ENCODE measurements at places on chromosomes 3 and 15. TPM values are rescaled to one million over a fixed set of nuclear protein-coding genes. Genes with fewer than 3 reads are reported as not detected.

ETV5 gene
- total RNA-seq: 0.88 TPM

ANKUB1 gene
- not detected for total RNA-seq

MRPL3 gene
- total RNA-seq: 78.8 TPM

ADAMTSL3 gene
- not detected for total RNA-seq

ITIH1 gene
- total RNA-seq: not detected

CCR3 gene
- total RNA-seq: 0.24 TPM

SH2D7 gene
- 0.07 TPM for total RNA-seq

STRIT1 gene
- total RNA-seq: not detected

PLOD2 gene
- 1.0 TPM for total RNA-seq

PIERCE2 gene
- total RNA-seq: not detected

SYNM gene
- 2.8 TPM for total RNA-seq

SERPINI2 gene
- total RNA-seq: not detected

CRABP1 gene
- not detected for total RNA-seq

CADM2 gene
- total RNA-seq: not detected

SLC2A2 gene
- not detected for total RNA-seq

NFKBIZ gene
- 149 TPM for total RNA-seq

TMC3 gene
- total RNA-seq: not detected

INSYN1 gene
- not detected for total RNA-seq

ZPLD1 gene
- not detected for total RNA-seq

CSPG4 gene
- total RNA-seq: not detected

MYL3 gene
- not detected for total RNA-seq

CHRFAM7A gene
- not detected for total RNA-seq

CLDN16 gene
- total RNA-seq: not detected

WDR93 gene
- total RNA-seq: not detected

BFSP2 gene
- 0.44 TPM for total RNA-seq

PSMD2 gene
- total RNA-seq: 235 TPM

ZMAT3 gene
- 32.9 TPM for total RNA-seq

CD200 gene
- 14.0 TPM for total RNA-seq

FEZF2 gene
- total RNA-seq: not detected

SLC22A14 gene
- not detected for total RNA-seq

DAZL gene
- total RNA-seq: not detected

PLS1 gene
- total RNA-seq: 5.0 TPM

TMEM266 gene
- not detected for total RNA-seq

C2CD4A gene
- not detected for total RNA-seq

TIGIT gene
- total RNA-seq: 3.6 TPM

PRSS50 gene
- not detected for total RNA-seq

BRK1 gene
- total RNA-seq: 126 TPM

GOLGA8H gene
- not detected for total RNA-seq

NANOGP8 gene
- not detected for total RNA-seq

DGKG gene
- 0.78 TPM for total RNA-seq

SOX14 gene
- total RNA-seq: not detected

PP2D1 gene
- total RNA-seq: not detected

ZNF80 gene
- total RNA-seq: 0.39 TPM
